Glutamatergic neuron (in vitro differentiated cells): ENCODE measurements at places on chromosomes 3 and 15.

- no peak for DNase-seq
These were observed 108.5 kb downstream of the CHSY1 start for GRCh38 chr15:101143321-101143720.

GRCh38 chr3:13235079-13235478 lies 161.8 kb upstream of the IQSEC1 start:
- no peak for DNase-seq

DNA sequence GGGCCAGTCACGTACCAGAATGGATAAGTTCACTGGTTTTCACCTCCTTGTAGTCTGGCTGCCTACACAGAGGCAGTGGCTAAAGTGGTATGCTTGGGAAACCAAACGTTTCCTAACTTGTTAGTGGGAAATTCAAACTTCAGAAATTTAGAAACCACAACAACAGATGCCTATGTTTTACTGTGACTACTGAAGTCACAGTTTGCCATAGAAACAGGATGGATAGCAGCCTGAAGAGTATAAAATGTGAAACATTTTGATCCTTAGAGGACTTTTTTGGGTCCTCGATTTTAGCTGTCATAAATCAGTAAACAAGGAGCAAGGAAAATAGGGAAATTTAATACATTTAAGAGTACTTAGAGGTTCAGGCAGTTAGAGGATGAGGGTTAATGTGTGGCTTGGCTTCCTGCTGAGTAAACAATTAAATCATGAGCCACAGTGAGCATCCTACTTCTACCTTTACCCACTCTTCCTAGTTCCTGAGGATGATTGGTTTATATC lies 48.6 kb downstream of the CMSS1 start:
- DNase-seq: no peak

DNA sequence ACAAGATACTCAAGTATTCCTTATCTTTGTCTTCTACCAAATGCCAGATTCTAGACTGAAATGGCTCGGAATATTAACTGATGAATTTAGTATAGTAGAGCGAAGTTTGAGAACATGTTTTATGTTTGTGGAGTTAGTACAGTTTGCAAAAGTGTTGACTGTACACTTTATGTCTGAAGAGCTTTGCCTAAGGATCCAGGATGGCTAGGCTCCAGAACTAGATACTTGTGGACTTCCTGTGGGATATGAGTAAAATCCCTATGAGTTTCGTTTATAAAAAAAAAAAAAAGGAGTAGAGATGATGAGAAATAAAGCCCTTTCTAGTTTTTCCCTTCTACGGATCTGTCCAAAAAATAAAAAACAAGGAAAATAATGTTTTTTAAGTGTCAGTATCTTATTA lies 96.7 kb downstream of the TP63 start:
- DNase-seq: no peak

GRCh38 chr3:44939581-44940036 lies 36.4 kb downstream of the ZDHHC3 start:
- no peak for DNase-seq

DNA sequence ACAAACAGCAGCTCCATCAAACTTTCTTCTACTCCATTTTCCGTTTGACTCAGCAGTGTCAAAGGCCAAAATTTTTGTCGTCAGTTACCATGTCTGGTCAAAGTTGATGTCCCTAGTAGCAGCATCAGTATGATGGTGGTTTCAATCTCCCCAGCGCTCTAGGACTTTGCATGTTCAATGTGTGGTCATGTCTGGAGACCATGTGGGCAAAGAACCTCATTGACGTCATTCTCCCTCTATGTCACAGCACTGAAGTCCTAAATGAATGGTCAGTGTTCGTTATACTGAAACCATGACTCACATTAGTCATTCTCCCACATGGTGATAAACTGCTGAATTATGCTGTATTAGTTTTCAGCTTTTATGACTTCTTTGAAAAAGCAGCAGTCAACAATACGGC lies 23.2 kb downstream of the SHC4 start:
- no peak for DNase-seq
